Brain (organoid and tissue), 16 donors: ENCODE measurements at places on chromosomes 5 and 9.
A peak's percentile ranks its signal among the peaks of the same experiment; 100 is the strongest.

GRCh38 chr5:96977228-96977627 lies 41.3 kb downstream of the LNPEP start:
- no peak for DNase-seq

DNA sequence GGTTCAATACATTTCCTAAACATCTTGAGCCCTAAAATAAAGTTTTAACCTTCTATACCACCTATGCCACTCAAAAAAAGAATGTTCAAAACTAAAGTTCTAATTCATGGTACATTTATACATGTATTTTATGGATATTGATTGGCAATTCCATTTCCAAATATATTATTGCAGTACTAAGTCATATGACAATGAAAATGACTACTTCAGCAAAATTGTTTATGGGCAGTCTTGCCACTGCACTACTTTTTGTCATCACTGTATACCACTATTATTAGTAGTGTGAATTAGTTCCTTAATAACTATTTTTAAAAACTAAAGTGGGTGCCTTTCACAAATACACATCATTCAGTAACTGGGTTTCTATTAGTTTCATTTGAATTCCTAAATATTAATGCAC lies 199.6 kb upstream of the CYLC2 start:
- no peak for DNase-seq

DNA sequence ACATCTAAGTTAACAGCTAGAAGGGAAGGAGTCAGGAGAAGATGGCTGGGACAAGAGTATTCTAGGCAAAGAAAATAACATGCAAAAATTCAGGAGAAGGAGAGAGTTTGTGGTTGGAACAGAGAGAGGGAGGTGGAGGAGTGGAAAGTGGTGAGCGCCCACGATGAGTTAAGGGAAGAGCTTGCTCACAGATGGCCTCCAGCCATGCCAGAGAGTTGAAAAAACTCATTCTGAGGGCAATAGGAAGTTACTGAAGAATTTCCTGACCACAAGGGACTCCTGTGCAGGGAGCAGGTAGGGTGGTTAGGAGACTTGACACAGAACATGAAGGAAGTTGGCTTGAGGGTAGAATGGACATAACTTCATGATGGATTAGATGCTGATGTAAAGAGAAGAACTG lies 159.7 kb downstream of the DOCK2 start:
- no peak for DNase-seq

DNA sequence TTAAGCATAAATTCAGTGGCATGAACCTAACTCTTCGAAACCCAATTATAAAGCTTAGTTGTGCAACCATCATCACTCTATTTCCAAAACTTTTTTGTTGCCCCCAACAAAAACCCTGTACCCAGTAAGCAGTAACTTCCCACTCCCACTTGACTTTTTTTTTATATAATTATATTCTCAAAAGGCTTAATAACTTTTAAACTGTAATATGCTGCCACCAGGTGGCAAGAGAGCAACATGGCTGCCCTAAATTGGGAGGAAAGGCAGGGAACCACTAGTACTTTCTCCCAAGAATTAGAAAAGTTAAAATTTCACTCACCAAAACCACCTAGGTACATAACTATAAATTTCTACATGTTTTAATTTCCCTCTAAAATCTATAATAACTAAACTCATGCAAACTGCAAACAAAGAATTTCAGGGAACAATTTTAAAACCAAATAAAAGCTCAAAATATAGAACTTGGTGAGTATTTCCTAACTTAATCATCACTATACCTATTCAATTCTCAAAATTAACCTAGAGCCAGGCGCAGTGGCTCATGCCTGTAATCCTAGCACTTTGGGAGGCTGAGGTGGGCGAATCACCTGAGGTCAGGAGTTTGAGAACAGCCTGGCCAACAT lies 50.2 kb upstream of the RNF38 start:
- DNase-seq = peak; percentile 38

DNA sequence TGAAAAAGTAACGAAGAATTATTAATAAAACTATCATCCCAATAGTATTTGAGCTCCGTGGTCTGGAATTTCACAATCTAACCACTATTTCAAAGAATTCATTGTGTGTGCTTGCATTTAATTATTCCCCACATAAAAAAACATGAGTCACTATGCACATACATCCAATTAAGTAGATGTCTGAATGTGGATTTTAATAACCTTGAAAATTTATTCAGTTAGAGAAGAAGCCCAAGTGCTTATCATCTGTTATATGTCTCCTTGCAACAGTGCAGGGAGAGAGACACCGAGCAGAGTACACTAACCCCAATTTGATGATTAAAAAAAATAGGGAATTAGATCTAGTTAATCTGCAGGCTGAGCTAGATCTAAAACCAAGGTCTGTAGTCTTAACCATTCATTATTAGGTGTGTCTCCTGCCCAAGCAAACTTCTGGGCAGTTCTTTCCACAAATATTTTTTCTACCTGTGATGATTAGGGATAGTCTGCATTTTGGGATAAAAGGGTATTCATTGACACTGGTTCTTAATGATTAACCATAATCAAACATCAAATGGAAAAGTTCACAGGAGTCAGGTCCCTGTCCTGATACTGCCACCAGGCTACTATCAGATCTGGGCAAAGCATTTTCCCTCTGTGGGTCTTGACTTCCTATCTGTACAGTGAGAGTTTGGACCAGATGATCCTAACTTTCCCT lies 164.2 kb downstream of the GRIA1 start:
- DNase-seq = no peak

DNA sequence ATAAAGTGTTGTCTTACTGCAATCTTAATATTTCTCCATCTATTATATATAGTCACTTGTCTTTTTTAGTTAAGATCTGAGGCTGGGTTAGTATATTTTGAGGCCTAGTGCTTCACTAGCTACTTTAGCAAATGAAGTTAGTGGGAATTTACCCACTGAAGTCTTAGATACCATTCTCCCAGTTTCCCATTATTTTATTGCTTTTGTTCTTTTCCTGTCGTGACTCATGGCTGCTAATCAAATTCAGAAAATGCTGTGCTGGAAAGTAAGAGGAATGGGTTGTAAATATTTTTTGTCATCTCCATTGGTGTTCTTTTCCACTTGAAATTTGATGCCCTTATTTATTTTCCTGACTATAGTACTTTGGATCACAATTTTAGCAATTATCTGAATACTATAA lies 14.2 kb downstream of the TCERG1 start:
- DNase-seq = no peak

GRCh38 chr9:21995666-21996398 lies 1.2 kb downstream of the CDKN2B-AS1 start:
- DNase-seq = no peak

GRCh38 chr9:92325991-92326500 lies 293 bp downstream of the CENPP start:
- no peak for DNase-seq

DNA sequence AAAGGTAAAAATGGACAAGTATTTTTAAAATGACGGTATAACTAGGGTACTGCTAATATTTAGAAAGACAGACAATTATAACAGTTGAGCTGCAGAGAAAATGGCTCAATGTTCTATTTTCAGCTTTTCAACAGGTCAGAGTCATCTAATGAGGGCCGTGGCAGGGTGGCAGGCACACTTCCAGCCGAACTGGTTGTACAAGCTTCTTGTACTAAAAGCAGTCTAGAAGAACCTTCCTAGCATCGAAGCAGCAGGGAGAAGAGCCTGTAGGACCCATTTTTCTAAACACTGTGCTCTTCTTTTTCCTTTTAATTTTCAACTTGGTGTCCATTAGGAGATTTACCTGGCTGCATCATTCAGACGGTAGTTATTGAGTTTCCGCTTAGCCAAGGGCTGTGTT lies 85.6 kb downstream of the SLC28A3 start:
- DNase-seq = no peak

GRCh38 chr5:8396756-8397155 lies 527.8 kb downstream of the MTRR start:
- no peak for DNase-seq

DNA sequence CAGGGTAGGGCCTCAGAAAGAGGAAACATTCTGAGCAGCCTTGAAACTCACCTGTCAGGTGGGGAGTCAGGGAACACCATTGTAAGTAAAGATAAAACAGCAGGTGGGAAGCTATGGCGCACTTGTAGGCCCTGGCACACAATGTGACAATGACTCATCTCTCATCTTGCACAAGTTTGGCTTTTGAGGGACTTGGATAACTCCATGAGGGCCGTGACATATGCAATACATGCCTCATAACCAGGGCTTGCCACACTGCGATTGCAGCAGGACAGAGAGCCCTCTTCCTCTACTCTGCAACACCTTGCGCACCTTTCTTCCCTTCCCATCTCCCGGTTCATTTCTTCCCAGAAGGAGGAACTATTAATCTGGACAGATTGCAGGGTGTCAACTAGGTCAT lies 144.9 kb downstream of the CEP120 start:
- DNase-seq = no peak

DNA sequence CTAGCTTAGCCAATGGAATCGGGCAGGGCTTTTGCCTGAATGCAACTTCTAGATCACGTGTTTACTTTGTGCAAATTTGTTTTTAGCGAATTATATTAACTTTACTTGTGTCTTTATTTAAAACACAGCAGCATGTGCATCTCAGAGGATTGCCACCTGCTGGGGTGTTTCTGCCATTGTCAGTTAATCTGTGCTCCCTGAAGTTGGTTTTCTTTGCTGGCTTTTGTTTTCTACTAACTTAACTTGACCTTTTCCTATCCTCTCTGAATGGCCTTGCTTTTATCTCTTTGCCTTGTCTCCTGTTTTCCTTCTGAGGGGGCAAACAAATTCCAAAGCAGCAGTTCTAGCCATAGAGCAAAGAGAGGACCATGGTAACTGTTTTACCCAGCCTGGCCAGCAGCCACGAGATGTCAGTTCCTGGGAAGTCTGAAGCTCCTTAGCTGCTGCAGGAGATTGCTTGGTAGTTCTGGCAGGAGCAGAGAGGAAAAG lies 67.6 kb downstream of the ARHGEF28 start:
- peak; percentile 29 for DNase-seq

DNA sequence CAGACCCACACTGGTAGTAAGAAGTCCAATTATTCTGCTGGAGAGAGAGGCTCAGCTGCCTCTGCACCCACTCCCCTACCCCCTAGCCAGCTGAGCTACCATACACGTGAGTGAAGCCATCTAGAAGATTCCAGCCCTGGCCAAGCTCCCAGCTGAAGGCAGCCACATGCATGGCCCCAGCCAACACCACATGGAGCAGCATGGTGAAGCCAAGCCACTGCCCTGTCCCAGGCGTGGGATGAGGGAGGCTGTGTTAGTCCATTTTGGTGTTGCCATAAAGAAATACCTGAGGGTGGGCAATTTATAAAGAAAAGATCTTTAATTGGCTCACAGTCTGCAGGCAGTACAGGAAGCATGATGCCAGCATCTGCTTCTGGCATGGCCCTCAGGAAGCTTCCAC lies 20.0 kb upstream of the VDAC1 start:
- no peak for DNase-seq

DNA sequence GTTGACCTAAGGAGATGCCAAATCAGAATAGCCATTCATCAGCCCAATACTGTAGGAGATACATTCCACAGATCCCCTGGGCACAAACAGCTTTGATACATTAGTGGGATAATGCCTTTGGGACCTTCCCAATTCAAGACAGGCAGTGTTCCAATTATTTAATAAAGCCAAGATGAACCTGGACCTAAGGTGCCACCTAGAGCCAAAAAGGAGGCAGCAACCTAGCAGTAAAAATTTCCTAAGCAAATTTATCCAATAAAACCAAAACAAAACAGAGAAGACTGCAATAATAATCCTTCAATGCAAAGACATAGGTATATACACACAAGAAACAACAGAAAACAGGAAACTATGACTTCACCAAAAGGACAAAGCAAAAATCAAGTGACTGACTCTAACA lies 253.0 kb downstream of the HINT1 start:
- DNase-seq = no peak

GRCh38 chr5:29005386-29005785 lies 1967.0 kb upstream of the CDH9 start:
- no peak for DNase-seq

GRCh38 chr5:126857472-126858410 lies 80.8 kb downstream of the LMNB1 start:
- peak; percentile 65 for DNase-seq

DNA sequence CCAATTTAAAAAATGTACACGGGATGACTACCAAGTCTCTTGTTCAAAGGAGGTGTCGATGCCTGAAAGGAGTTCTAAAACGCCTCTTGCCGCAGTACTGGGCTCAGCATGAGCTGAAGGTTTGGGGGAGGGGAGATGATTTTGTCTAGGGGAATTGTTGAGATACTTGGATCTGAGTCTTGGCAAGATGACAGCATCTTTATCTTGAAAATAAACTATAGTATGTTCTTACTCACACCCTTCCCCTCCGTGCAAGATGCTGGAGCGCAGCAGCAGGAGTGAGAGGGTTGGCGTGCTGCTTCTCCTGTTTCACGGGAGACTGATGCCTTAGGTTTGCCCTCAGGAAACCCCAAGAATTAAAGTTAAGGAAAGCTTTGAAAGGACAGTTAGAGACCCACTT lies 47.3 kb downstream of the FAM78A start:
- DNase-seq = no peak

- peak; percentile 32 for DNase-seq
Observed at GRCh38 chr5:66655395-66656324, 59.5 kb downstream of the MAST4 start.

DNA sequence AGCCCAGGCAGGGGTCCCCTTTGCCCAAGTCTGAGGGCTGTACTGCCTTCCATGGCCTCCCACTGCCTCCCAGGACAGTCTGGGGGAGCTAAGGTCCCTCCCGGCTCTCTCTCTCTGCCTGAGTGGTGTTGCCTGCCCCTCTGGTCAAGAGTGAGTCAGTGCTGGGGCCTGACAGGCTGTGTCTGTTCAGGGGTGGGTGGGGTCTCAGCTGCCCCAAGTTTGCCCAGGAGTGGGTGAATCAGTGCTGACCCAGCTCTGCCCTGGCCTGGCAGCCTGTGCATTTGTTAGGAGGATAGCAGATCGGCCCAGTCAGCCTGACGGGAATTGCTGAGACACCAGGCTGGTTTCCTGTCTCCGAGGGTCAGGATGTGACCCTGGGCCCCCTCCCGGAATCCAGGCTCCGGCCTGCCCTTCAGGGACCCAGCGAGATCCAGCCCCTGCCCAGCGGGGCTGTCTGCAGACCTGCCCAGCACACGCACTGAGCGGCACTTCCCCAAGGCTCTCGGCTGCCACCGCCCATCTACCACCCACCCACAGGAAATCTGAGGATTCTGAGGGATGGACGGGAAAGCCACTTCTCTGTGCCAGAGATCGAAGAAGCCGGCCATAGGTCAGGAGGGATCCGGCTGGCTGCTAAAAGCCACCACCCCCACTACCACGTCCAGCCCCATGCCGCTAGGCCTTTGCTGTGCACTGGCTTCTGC lies 15.9 kb downstream of the ENG start:
- no peak for DNase-seq

- DNase-seq = no peak
Observed at GRCh38 chr5:146410272-146410671, 36.9 kb upstream of the TCERG1 start.
